Fibroblast of pulmonary artery (primary cell): ENCODE measurements at places on chromosomes 12 and 14.
A peak's percentile ranks its signal among the peaks of the same experiment; 100 is the strongest.

DNA sequence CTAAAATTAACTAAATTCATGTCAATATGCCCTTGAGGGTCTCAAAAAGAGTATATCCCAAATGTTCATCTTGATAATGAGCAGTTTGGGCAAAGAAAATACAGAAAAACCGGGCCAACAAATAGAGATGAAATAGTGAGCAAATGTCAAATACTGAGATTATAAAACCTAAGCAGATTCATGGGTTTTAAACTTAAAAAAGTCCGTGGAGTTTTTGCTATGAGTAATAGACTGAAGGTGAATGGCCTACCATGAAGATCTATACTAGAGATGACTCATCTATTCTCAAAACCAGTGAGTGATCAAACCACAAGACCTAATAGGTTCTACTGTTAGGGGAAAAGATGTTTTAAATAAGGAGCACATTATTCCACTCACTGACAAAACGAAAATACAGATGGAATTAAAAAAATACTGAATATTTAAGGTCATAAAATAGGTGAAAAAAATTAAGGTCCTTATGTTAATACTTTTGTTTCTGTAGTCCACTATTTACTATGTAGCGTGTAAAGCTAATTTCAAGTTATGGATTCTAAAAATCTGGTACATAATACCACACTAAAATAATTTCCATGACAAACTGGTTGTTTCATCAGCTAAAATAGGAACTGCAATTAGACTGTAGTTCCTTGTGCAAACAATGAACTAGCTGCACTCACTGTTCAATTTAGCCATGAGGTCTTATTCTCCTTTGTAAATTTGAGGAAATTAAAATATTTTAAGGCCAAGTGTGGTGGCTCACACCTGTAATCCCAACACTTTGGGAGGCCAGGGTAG lies 5.0 kb downstream of the HNRNPC start:
- DNase-seq, result peak; percentile 64

- DNase-seq, result no peak
Measured at GRCh38 chr12:107431942-107432341, 253.7 kb upstream of the PWP1 start.

GRCh38 chr12:78156751-78157150 lies 326.1 kb downstream of the NAV3 start:
- no peak for DNase-seq

- no peak for DNase-seq
Measured at GRCh38 chr14:56414236-56414635, 165.4 kb upstream of the TMEM260 start.

- DNase-seq, result no peak
Measured at GRCh38 chr12:13215056-13215455, 18.5 kb downstream of the EMP1 start.

GRCh38 chr12:74349925-74350324 lies 187.7 kb upstream of the ATXN7L3B start:
- no peak for DNase-seq

GRCh38 chr12:44375694-44376093 lies 500.4 kb downstream of the NELL2 start:
- DNase-seq, result no peak

DNA sequence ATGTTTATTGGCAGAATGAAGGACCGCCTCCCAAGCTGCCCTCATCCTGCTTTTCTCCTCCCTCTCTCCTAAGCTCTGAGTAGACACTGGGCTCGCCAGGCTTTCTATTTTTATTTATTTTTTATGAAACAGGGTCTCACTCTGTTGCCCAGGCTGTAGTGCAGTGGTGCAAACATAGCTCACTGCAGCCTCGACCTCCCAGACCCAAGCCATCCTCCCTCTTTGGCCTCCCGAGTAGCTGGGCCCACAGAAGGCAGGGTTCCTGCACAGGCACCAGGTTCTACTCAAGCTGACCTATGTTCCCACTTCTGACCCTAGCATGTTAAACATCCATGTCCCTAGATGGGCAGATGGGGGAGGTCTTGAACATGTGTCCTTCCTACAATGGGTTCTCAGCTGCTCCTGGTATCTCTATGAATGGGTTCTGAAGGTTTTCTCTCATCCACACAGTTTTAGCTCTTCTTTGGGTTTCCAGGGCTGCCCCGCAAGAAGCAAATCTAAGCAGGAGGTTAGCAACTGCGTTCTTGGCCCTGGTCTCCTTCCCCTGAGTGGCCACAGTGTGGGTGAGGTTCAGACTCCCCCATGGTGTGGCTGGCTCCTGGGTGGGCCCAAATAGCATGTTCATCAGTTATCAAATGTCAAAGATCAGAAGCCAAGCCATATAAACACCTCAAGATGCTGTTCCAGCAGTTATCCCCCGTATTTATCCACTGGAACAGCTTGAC lies 167.3 kb downstream of the ZFP36L1 start:
- no peak for DNase-seq

- peak; percentile 14 for DNase-seq
Measured at GRCh38 chr14:53516261-53516774, 363.2 kb upstream of the DDHD1 start.

DNA sequence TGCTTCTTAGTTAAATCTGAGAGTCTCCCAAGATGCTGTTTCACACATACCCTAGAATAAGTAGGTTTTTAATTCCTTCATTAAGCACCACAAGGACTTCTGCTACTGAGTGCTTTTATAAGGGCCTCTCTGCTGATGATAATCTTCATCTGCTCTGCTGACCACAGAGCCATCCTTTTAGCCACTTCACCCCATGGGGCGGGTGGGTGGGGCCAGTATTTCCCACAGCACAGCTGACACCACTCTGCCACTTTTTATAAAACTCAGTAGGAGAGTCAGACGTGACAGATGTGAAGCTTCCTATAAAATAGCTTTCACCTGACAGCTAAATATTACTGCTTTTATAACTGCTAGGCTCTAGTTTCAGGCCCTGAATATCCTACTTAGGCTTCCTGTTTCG lies 20.3 kb downstream of the FCF1 start:
- DNase-seq, result no peak

DNA sequence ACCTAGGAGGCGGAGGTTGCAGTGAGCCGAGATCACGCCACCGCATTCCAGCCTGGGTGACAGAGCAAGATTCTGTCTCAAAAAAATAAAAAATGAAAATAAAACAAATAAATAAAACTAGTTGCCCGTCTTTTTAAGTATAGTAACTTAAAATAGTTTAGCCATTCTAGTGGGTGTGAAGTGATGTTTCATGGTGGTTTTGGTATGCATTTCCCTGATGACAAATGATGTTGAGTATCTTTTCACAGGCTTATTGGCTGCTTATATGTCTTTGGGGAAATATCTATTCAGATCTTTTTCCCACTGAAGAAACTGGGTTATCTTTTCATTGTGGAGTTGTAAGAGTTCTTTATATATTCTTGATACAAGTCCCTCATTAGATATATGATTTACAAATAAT lies 102.4 kb upstream of the METAP2 start:
- no peak for DNase-seq

DNA sequence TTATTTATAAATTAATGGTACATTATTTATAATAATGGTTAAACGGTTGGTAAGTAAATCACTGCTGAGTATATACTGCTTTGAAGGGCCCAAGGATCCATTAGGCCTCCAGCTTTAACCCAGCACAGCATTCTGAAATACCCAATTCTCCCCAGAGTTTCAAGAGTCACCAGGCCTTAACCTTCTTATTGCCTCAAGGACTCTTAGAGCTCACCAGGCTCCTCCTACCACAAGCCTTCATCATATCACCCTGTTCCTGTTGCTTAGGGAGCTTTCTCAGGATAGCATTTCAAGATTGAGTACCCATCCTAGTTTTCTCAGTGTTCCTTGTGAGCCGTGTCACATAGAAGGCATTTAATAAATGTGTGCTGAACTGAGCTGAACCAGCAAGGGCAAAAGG lies 242.5 kb downstream of the FBXL14 start:
- DNase-seq, result no peak

- DNase-seq, result no peak
Measured at GRCh38 chr12:131818821-131819585, 9.2 kb upstream of the MMP17 start.

DNA sequence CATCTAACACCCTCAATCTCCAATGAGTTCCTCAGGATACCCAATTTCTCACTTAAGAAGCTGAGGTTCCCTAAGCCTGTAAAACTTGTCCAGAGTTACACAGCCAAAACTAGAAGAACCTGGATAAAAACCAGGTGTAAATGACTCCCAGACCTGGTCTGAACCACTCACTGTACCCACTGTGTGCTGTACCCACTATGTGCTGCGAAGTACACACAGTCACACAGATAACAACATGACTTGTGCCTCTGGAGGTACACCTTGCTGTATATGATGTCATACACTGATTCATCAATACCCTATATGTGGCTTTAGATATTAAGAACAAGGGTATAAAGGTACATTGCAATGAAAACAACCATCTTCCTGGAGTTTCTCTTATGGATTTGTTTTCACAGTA lies 66.1 kb downstream of the PPM1H start:
- DNase-seq, result no peak

DNA sequence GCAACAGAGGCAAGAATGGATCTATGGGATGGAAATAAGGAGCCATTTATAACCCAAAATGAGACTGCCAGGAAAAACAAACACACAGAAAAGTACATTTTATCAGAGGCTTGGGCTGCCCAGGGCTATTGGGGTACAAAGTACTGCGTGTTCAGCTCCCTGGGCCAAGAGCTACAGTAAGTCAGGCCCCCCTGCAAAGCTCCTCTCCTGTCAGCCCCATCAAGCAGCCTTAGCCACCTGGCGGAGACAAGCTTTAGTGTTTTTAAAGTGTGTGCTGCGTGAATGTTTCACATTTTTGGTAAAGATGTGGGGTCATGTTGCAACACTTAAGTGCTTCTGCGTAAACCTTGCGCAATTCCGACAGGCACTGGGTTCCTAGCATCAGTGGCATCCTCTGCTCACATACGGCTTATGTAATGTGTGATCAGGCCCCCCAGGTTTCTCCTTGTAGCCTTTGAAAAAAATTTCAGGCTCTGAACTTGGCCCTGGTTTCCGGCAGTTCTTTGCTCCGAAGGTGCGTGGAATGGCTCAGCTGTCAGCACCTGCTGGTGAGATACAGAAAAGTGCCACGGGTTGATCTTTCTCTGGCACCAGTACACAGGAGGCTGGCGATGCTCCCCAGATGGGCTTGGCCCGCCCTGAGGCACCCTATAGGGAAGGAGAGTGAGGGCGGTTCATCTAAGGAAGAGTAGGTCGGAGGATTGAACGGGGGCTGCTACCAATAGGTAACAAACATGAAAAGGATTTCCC lies 198.7 kb upstream of the EEA1 start:
- DNase-seq, result peak; percentile 95

DNA sequence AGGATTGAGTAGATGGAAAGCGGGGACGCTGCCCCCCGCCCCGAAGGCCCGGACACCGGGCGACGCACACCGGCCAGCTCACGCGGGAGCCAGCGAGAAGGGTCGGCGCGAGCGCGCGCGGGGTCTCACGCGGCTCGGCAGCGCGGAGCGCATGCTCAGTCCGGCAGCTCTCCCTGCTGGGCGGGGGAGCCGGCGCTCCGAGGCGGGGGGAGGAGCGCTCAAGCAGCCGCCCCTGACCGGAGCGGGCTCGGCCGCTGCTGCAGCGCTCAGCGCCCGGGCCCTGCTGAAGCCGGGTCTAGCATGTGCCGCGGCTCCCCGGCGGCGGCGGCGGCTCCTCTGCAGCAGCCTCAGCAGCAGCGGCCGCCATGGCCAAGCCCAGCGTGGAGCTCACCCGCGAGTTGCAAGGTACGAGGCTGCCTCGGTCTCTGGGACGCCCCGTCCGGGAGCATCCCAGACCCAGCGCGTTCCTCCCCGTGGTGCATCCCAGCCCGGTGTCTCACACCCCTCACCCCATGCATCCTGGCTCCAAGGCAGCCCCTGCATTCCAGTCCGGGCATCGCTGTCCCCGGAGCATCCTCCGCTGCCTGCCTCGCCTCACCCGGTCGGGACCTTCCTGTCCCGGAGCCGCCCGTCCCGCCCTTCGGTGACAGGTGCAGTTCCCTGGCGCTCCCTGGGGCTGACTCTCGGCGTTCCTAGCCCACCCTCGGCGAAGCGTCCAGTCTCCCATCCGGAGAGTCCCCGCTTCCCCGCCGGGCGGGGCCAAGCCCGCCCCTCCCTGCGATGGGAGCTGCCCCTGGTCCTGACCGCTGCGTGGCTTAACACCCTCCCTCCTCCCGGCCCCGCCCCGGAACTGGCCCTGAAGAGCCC lies at the start of gene CARMIL3:
Gene CARMIL3 (plus strand): TSS at position 221 of the 867 bp plus-strand sequence. CDS start 145 bp downstream, at position 366.
- DNase-seq, result peak; percentile 42

GRCh38 chr14:106120101-106120500 lies 593.7 kb downstream of the TMEM121 start:
- no peak for DNase-seq

DNA sequence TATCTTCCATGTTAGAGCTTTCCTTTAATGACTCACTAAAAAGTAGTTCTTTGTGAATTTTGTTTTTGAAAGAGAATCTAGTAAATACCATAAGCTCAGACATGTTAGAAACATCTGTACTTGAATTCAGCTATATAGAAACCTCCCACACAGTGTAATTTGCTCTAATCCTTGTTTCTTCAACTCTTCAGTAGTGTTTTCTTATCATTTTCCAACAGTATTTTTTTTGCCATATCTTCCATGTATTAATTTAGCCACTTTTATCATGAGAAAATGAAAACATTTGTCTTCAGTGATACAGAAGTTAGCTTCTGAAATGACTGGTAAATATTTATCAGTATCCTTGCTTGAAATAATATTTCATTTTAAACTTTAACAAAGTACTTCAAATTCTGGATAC lies 73.6 kb downstream of the ARID2 start:
- no peak for DNase-seq

- no peak for DNase-seq
Measured at GRCh38 chr12:13252616-13253015, 56.1 kb downstream of the EMP1 start.

DNA sequence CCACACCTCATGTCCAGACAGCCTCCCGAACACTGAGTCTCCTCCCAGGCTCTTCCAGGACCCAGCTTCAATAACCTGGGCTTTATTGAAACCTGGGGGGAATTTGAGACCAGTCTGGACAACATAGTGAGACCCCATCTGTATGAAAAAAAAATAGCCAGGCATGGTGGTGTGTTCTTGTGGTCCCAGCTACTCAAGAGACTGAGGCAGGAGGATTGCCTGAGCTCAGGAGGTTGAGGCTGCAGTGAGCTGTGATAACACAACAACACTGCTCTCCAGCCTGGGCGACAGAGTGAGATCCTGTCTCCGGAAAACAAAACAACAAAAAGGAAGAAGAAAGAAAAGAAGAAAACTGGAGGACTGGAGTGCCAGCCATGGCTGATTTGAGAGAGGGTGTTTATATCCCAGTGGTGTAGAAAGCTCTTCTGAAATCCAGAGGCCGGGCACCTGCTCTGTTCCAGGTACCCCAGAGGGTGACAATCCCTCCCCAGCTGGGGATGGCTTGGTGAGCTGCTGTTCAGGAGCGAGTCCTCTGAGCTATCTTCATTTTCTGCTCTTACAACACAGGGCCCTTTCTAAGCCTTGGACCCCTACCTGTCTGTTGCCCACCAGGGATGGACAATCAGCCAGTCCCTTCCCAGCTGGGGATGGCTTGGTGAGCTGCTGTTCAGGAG lies 6.0 kb upstream of the PGF start:
- no peak for DNase-seq

- DNase-seq, result no peak
Measured at GRCh38 chr14:36618641-36619040, 36.2 kb upstream of the NKX2-8 start.

GRCh38 chr14:78074561-78074960 lies 95.6 kb upstream of the NRXN3 start:
- no peak for DNase-seq

GRCh38 chr12:49972641-49973360 lies at the start of gene AQP6:
AQP6 (plus strand) TSS chr12:49972947; CDS start chr12:49973174, 227 bp downstream.
- DNase-seq, result no peak

- peak; percentile 20 for DNase-seq
Measured at GRCh38 chr14:69464379-69464778, 20.1 kb upstream of the PLEKHD1 start.

GRCh38 chr12:78149459-78149858 lies 318.8 kb downstream of the NAV3 start:
- DNase-seq, result peak; percentile 18

- no peak for DNase-seq
Measured at GRCh38 chr12:77218278-77218677, 152.9 kb upstream of the E2F7 start.
